ENCODE measurements at places on chromosomes 1 and 21. TPM values are rescaled to one million over a fixed set of nuclear protein-coding genes. Genes with fewer than 3 reads are reported as not detected.

- no peak for DNase-seq
These were observed 6.5 kb upstream of the BARHL2 start for GRCh38 chr1:90723590-90724108.

GRCh38 chr1:102431253-102431652 is 434.5 kb upstream of the OLFM3 start:
- no peak for DNase-seq

DNA sequence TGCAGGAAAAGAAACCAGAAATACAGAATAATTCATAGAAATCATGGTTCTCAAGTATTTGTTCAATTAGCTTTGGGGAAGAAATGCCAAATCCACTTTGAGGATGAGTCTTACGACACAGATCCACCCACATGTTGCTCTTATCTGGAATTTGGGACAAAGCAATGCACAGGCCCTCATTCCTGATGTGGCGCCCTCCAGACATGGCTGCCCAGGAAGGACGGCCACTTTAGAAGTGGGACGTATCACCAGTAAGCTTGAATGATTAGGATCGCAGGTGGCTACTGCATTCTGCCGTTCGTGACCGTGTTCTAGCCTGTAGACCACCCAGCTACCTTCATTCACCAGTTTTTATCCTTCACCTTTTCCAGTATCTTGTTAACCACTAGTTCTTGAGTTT is 20.1 kb upstream of the NCMAP start:
- DNase-seq, result no peak

EMC1 gene
- total RNA-seq, result 36.3 TPM

All from spleen (tissue), 13 donors.